Stimulated activated CD4-positive, alpha-beta T cell treated with anti-CD3 and anti-CD28 coated beads, Interleukin-4, amount 100 ng/mL, for 48 hours (primary cell): ENCODE measurements at places on chromosomes 6 and 20.

DNA sequence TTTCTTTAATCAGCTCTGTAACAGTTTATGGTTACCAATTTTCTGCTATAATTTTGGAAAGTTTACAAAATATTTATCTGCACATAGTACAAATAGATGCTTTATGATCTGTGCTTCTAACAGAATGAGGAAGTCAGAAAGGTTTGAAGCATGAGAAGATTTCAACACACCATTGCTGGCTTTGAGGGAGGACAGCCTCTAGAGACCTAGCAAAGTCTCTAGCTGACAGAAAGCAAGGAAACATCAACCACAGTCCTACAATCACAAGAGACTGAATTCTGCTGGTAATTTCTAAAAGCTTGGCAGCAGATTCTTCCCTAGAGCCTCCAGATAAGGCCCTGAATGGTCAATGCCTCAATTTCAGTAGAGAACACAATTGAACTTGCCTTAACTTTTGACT, 750.8 kb upstream of the SLC35B3 start:
- DNase-seq = no peak

- no peak for DNase-seq
Measured at GRCh38 chr6:112038756-112039430, 15.0 kb upstream of the CCN6 start.

DNA sequence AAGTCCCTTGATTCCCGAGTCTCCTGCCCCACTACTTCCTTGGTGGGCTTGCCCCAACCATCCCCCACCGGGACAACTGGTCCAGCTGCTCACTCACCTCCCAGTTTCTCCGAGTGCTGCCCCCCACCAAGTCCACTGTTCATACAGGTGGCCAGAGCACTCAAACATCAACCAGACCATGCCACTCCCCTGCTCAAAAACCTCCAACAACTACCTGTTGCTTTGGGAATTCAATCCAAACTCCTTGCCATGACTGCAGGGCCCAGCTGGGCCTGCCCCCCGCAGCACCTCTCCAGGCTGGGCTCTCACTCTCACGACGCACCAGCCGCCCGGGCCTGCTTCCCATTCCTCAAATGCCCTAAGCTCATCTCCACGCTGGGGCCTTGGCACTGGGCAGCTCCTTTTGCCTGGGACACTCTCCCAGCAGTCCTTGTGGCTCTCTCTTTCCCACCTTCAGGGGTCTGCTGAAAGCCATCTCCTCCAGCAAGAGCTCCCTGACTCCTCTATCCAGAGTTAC, 97.5 kb downstream of the NFATC2 start:
- DNase-seq = no peak

GRCh38 chr6:132483779-132484679, 28.9 kb downstream of the STX7 start:
- DNase-seq = peak; percentile 34

GRCh38 chr20:44187772-44188709, 1.1 kb upstream of the JPH2 start:
- DNase-seq = no peak

- no peak for DNase-seq
Measured at GRCh38 chr6:82364087-82365015, 734 bp downstream of the TPBG start.

DNA sequence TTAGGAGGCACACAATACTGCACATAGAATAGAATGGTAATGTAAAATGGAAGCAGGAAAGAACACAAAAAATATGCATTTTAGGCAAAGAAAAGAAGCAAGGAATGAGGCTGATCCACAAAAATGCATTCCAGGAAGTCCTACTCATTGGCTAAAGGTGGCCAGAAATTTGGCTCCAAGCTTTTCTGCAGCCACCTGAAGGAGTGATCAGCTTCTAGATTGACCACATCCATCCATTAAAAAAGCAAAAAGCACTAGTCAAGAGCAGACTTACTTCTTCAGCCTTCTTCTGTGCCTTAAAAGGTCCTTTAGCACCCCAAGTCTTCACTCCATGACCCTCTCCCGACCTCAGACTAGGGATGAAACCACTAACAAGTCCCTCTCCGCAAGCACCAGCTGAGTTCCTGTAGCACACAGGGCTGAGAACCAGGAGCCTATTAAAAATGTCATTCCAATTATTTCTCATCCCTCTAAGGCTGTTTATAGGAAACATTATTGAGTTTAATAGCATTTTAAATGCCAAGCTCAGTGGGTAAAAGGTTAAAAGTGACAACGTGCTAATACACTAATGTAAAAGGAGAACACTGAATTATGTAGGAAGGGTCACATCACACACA, 36.5 kb downstream of the TRAM2 start:
- no peak for DNase-seq

- DNase-seq = no peak
Measured at GRCh38 chr6:42315991-42316970, 98.6 kb upstream of the MRPS10 start.

GRCh38 chr20:58401162-58401561, 12.1 kb downstream of the VAPB start:
- no peak for DNase-seq
